ENCODE measurements at places on chromosomes 16 and 17.

DNA sequence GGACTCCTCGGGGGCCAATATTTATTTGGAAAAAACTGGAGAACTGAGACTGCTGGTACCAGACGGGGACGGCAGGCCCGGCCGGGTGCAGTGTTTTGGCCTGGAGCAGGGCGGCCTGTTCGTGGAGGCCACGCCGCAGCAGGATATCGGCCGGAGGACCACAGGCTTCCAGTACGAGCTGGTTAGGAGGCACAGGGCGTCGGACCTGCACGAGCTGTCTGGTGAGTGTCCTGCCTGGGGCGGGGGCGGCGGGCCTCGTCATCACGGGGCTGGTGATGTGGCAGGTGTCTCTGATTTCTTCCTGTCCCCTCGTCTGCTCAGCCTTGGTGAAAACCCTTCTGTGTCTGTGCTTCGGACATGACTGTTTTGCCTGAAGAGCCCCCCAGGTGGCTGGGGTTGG lies 5.7 kb downstream of the METRNL start:
- no peak for DNase-seq

DNA sequence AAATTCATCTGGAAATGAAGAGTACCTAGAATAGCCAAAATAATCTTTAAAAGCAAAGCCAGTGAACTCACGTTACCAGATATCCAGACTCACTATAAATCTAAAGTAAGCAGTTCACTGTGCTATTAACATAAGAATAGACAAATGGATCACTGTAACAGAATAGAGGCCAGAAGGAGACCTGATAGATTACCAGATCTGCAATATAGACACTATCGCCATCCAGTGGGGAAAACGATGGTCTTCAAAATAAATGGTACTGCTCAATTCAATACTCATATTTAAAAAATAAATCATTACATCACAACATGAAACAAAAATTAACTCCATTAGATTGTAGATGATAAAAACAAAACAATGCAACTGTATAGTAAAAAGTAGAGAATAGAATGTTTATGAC lies 158.6 kb upstream of the CDH8 start:
- DNase-seq: no peak

GRCh38 chr16:62870554-62870953 lies 834.3 kb upstream of the CDH8 start:
- DNase-seq: no peak

GRCh38 chr17:64343071-64343774 lies 47.4 kb downstream of the PECAM1 start:
- DNase-seq: no peak

DNA sequence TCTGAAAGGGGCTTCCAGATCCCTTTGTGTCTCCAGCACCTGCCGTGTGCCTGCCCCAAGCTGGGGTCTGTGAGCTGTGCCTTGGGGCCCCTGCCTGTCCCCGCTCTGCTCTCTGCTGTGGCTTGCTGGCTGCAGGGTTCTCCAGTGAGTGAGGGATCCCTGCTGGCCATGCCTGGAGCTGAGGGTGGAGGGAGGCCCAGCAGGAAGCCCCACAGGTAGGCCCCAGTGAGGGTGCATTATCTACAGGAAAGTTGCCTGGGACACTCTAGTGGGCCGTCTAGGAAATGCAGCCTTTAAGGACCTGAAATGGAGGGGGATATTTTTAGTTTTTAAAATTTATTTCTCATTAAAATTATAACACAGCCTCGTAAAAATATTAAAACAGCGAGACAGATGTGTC lies 50.9 kb downstream of the JPH3 start:
- no peak for DNase-seq

GRCh38 chr16:19691161-19691711 lies 26.8 kb downstream of the KNOP1 start:
- DNase-seq: no peak

DNA sequence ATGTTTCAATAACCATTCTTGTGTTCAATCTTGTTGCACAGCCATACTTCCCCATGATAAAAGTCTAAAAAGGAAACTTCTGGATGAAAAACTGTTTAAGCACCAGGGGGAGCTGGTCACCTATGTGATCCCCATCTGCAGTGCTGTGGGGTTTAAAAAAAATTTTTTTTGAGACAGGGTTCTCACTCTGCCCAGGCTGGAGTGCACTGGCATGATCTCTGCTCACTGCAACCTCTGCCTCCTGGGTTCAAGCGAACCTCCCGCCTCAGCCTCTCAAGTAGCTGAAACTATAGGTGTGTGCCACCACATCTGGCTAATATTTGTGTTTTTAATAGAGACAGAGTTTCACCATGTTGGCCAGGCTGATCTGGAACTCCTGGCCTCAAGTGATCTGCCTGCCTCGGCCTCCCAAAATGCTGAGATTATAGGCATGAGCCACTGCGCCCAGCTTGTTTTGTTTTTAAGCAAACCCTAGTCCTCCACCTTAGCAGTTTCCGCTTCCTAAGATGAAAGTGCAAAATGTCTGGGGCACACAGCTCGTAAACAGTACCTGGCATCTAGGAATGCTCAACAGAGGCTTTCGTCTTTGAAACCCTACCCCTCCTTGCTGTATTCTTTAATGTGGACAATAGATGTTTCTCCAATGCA lies 25.4 kb downstream of the DNAJA2 start:
- DNase-seq: peak; percentile 53

DNA sequence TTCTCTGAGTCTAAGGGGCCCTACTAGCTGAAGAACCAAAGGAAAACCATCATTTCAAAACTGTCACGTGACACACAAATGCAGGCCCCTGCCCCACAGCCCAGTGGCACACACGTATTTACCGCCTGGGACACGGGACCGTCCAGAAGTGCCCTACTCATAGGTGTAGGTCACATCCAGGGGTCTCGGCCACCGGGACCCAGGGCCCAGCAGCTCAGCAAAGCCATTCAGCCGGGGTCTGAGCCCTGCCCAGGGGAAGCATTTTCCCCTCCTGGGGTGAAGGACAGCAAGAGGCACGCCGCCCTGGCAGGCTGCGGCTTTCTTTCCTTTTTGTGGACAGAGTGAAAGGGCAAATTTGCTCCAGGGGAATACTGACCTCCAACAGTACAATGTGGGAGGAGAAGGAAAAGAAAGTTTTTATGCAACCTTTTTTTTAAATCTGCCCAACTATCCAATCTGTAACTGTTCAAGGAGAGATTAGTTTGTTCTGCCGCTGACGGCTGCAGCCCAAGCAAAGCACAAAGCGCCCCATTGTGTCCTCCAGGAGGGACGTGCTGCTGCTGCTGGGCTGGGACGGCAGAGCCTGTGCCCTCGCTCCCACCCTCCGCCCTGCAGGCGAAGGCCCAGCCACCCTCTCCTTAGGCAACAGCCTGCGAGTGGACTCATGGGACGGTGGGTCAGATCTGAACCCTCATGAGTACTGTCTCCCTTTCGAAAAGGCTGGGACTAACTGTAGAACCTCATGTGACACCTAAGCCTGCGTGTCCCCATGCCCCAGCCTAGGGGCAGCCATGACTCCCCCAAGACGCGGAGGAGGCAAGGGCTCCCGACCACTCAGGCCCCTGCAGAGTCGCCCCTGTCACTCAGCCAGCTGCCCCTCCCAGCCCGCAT lies 21.3 kb downstream of the SLC7A5 start:
- DNase-seq: no peak

- no peak for DNase-seq
Measured at GRCh38 chr17:38571833-38572668, 33.7 kb downstream of the SRCIN1 start.

- DNase-seq: no peak
Measured at GRCh38 chr16:17107450-17107849, 363.3 kb downstream of the XYLT1 start.

GRCh38 chr17:65595071-65595656 lies 33.7 kb upstream of the AXIN2 start:
- no peak for DNase-seq

GRCh38 chr16:16143038-16143763 lies 80.1 kb downstream of the ABCC6 start:
- DNase-seq: peak; percentile 39

GRCh38 chr17:3896108-3896967 lies 3.5 kb upstream of the CAMKK1 start:
- no peak for DNase-seq

DNA sequence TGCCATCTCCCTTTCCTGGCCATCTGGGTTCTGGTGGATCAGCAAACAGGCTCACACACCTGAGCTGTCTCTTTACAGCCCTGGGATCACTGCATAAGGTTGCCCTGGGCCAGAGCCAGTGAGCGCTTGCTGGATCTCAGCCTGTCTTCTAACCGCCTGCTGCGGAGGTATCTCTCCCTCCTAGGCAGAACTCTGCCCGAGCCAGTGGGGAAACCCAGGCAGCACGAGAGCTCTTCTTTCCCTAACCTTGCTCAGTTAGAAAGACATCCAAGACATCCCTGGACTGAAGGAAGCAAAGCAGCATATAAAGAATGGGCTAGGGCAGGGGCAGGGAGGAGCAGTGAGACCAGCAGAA lies 6.4 kb downstream of the HAS3 start:
- DNase-seq: no peak

GRCh38 chr17:1002771-1003555 lies 6.0 kb downstream of the TIMM22 start:
- no peak for DNase-seq

DNA sequence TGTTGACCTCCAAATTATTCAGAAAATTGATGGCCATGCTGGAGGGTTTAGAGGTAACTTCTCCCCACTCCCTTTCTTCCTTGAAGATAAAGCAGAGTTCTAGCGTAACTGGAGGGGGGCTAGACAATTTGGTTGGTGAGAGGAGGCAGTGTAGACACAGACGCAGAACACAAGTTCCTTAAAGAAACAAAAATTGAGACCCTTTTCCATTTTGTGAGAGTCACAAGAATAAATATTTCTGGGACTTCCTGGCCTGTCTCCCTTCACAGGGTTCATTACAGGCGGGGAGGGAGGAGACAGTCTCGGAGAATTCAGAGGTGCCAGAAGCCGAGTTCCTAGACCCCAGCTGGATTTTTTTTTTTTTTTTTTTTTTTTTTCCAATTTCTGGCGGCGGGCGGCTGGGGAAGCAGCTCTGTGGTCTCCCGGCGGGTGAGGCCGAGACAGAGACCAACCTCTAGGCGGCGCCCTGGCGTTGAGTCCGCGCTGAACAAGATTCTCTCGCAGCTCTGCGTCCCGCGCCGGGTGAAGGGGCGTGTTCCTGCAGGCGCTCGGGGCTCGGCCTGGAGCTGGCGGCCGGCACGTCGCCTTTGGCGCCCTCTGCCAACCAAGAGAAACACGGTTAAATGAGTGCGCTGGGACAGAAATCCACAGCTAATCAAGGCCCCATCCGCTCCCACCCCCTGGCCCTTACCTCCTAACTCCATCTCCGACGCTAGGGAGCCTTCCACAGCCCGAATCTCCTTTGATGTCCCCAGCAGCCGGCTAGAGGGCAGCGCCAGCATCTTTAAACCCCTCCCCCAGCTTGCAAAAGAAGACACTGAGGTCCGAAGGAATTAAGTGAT lies 10.2 kb upstream of the HOXB9 start:
- DNase-seq: peak; percentile 71

DNA sequence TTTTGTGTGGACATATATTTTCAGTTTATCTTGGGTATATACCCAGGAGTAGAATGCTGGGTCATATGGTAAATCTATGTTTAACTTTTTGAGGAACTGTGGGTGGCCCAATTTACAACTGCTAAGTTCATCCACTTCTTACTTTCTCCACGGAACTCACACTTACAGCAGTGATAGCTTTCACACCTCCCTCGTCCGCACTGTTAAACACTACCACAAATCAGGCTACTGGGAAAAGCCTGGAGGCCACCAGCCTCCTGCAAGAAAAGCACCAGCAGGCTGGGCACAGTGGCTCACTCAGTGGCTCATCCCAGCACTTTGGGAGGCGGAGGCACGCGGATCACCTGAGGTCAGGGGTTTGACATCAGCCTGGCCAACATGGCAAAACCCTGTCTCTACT lies 14.7 kb upstream of the ZG16 start:
- DNase-seq: no peak

DNA sequence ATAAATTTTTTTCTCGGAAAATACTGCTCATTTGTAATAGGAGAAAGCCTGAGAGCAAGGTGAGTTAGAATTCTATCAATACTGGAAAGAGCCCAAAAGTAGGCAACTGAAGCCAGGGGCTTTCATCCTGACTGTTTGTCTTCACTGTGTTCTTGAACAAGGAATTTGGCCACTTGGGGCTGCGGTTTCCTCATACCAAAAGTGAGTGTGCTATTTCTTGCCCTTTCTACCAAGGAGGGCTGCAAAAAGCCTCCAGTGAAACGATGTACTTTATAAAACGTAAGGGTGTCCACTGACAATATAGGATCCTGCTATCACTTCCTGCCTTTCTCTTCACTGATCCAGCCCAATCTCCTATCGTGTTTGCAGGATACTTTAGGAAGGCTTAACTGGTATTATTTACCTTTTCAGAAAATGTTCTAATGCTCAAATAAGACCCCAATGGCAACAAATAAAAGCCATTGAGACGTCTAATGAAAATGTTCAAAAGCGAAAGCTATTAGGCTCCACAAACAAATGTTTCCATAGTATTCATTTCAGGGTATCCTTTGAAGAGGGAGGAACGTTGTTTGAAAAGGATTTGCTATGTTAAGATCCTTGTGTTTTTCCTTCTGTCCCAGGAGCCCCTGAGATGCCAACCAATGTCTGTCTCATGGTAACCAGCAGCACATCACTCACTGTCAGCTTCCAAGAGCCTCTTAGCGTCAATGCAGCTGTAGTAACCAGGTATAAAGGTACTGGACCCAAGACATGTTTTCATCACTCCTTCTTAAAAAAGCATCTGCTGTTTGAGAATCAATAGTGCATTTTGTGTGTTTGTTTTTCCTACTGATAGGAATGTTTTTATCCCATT lies 219.3 kb upstream of the NOG start:
- DNase-seq: no peak

GRCh38 chr17:29608986-29609385 lies 13.7 kb downstream of the CORO6 start:
- no peak for DNase-seq

- DNase-seq: no peak
Measured at GRCh38 chr17:3802461-3803307, 1.7 kb upstream of the ITGAE start.

DNA sequence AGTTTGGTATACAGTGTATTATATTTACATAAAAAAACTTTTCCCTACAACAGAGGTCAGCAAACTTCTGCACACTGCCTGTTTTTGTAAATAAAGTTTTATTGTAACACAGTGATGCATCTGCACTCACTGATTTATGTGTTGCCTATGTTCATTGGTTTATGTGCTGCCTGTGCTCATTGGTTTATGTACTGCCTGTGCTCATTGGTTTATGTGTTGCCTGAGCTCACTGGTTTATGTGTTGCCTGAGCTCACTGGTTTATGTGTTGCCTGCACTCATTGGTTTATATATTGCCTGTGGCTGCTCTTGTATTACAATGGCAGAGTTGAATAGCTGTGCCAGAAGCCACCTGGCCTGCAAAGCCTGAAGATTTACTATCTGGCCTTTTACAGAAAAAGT lies 81.6 kb downstream of the MYH11 start:
- DNase-seq: no peak

DNA sequence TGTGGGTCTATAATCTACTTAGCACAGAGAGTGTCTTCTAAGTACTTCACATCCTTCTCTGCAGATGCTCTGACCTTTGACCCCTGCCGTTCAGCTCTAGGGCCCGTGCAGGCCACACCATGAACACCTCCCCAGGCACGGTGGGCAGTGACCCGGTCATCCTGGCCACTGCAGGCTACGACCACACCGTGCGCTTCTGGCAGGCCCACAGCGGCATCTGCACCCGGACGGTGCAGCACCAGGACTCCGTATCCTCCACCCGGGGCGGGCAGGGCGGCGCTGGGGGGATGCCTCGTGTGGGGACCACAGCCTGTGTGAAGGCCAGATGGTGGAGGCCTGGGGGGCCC lies 686 bp downstream of the MLST8 start:
- DNase-seq: no peak
